ENCODE measurements at places on chromosomes 7 and 10.

GRCh38 chr7:391411-391951, 101.5 kb downstream of the FOXL3 start:
- no peak for DNase-seq

- DNase-seq: peak; percentile 29
Observed at GRCh38 chr7:20030915-20031362, 186.2 kb downstream of the MACC1 start.

- no peak for DNase-seq
Observed at GRCh38 chr7:521221-522070, 1.8 kb upstream of the PDGFA start.

DNA sequence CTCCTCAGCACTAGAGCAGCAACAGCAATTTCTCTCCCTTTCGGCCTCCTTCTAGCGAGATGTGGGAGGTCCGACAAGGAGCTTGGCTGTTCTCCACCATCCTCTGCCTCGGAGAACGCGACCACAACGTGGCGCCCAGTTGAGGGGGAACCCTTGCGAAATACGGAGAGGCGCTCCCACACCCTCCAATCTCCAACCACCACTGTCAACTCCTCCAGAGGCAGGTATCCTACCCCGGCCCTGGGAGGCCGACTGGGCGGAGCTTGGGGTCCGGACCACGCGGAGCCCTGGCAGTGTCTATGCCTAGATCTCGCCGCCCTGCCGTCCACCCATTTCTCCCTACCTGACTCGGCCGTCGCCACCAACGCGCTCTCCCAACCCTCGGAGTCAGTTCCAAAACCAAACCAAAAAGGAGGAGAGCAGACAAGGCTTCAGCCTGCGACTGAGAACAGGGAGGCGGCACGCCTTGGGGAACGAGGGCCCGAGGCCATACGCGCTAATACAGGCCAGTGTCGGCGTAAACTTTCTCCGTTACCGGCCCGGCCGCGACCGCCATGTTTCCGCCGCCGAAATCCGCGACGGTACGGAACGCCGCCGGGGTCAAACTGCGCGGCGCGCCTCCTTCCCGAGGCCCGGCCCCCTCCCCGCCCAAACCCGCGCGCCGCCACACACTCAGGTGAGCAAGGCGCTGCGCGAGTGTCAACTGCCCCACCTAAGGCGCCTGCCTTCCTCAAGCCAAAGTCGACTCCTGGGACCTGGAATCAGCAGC, at the start of gene TMEM168:
TSS of gene TMEM168 (minus strand) at position 577 of the 769 bp plus-strand sequence. CDS start 5,568 bp downstream, outside the sequence.
- DNase-seq: peak; percentile 92

- no peak for DNase-seq
Observed at GRCh38 chr10:86363184-86363832, 3.3 kb downstream of the GRID1 start.

DNA sequence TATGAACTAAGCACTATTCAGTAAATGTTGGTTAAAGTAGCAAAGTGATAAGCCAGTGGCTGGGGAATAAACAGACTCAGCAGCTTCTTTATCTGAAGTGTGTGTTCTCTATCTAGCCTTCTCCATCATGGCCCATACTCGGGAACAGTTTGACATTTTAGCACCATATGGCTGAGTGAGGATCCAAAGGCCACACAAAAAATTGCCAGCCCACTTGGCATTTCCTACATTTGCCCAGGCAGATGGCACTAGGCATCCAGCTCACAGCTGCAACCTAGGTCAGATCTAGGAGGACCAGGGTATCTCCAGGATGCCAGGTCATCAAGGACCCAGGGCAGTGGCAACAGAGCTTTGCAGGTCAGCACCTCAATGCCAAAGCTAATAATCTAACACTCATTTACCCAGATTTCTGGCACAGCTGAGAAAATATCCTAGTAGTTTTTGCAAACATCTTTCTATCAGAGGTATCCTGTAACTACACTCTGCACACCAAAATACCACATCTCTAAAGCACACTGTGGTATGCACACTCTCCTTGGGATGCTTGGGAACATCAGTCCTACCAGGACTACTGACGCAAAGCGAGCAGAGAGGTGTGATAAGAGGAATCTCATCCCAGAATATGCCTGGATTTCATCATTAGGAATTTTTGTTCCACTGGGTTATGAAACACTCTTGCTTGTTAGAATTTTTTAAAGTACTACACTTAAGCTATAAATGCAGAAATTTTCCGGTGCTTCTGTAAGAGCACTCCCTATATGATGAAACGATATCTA, 61.7 kb downstream of the DOCK4 start:
- DNase-seq: no peak

GRCh38 chr10:127556916-127557315, 7.8 kb downstream of the NPS start:
- no peak for DNase-seq

DNA sequence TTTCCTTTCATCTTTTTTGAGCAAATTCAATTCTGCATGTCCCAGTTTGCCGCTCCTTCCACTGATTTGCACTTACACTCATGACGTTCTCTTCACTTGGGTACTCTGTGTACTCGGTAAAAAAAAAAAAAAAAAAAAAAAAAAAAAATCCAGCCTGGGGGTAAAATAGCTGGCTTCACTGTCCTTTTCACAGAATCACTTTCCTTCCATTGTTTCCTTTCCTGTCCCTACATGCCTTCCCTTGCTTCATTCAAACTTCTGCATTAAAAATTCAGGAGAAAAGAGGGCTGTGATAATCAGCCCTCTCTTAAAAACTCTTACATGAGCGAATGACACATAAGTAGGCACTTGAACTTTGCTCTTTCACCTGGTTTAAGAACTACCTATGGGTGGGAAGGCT, 8.7 kb downstream of the ANKRD1 start:
- no peak for DNase-seq

GRCh38 chr7:150378115-150378852, 846 bp upstream of the ZNF775 start:
- DNase-seq: peak; percentile 91

DNA sequence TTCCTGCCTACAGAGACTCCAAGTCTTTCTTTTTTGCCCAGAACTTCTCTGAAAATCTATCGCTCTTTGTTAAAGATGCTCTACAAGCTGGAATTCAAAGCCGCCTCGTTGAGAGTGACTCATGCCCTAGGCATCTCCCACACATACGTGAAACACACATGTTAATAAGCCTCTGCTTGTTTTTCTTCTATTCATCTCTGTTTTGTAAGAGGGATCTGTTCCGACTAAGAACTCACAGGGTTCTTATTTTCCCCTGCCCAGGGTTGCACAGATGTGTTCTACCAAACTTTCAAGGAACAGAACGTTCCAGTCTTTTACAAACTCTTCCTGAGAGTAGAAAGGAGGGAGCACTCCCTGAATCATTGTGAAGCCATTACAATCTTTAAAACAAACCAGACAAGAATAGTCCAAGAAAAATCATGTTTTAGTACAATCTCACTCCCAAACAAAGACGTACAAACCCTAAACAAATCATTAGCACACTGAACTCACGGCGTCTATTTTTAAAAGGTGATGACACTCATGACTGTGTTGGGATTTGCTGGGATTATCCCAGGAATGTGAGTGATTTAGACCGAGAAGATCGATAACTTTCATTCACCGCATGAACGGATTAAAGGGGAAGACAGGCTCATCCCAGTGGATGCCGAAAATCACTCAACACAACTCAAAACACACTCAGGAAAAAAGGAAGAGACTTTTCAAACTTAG, 55.3 kb upstream of the INPP5A start:
- no peak for DNase-seq

GRCh38 chr10:128575761-128576160, 449.5 kb upstream of the MKI67 start:
- DNase-seq: no peak

- no peak for DNase-seq
Observed at GRCh38 chr7:155178096-155178495, 108.0 kb downstream of the HTR5A start.
